GM23338 (cell line): ENCODE measurements at places on chromosomes 2 and 18.

DNA sequence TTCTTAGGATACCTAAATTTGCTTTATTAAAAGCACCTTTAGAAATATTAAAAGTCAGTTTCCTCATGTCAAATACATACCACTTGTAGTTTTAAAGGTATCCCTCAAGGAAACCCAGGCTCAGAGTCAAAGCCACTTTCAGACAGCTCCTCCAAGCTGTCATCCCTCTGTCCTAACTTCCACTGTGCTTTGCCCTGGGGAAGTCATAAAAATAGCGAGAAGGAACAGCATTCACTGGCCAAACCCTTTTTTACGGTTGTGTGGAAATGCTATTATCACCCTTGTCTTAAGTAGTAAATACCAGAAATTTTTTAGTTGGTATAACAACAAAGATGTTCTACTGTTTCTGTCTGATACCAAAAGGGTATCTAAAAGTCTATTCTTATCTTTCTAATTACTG lies 680.5 kb downstream of the ZEB2 start:
- no peak for DNase-seq

DNA sequence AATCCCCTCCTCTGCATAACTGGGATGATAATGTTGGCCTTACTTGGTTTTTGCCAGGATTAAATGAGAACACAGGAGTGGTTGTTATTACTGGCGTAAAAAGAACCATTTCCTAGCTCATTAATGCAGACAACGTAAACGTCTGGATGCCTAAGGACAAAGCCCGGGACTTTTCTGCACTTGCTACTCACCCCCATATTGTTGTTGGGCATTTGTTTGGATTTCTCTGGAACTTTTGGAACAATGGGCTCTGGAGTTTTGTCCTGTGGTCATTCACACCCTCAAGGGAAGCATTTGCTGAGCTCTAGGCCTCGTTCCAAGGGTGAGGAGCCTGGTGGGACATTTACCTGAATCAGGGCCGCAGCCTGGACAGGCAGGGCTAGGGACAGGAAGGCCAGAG lies 76.0 kb downstream of the HS1BP3 start:
- DNase-seq: no peak

GRCh38 chr2:161586517-161587167 lies 37.6 kb upstream of the SLC4A10 start:
- DNase-seq: peak; percentile 63

GRCh38 chr2:28687640-28688385 lies 63.8 kb upstream of the PPP1CB start:
- no peak for DNase-seq

DNA sequence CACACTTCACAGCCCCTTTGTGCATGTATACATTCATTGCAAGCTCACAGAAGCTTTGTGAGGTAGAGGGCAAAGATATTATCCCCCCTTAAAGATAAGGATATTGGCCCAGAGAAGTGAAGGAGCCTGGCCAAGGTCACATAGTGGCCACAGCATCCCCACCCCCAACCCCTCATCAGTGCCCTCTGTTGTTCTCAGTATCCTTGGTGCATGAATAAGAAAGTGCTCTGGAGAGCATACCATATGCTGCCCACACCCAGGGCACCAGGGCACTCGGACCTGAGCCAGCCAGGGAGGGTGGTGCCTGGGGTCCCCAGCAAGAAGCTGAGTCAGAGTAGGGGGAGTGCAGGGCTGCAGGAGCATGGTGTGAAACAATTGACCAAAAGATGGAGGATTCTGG lies 3.3 kb downstream of the DYSF start:
- DNase-seq: peak; percentile 46

GRCh38 chr2:88530081-88530480 lies 77.6 kb upstream of the FOXI3 start:
- no peak for DNase-seq

GRCh38 chr2:233051241-233052149 lies 8.6 kb upstream of the INPP5D start:
- peak; percentile 87 for DNase-seq

DNA sequence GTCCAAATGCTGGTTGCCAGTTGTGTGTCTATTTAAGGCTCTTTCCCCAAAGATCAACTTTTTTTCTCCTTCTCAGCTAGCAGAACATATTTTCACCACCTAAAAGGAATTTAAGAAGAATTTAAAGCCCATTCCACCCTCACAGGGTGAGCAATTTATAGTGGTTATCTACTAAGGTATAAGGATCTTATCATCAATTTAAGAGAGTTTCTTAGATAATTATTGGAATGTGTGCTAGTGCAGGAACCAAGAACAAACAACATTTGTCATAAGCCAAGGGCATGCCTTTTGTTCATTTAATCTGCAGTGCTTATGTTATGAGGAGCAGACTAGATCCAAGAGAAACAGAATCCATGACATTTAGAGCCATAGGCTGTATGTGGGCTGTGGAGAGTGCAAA lies 37.2 kb downstream of the NLRC4 start:
- DNase-seq: no peak

DNA sequence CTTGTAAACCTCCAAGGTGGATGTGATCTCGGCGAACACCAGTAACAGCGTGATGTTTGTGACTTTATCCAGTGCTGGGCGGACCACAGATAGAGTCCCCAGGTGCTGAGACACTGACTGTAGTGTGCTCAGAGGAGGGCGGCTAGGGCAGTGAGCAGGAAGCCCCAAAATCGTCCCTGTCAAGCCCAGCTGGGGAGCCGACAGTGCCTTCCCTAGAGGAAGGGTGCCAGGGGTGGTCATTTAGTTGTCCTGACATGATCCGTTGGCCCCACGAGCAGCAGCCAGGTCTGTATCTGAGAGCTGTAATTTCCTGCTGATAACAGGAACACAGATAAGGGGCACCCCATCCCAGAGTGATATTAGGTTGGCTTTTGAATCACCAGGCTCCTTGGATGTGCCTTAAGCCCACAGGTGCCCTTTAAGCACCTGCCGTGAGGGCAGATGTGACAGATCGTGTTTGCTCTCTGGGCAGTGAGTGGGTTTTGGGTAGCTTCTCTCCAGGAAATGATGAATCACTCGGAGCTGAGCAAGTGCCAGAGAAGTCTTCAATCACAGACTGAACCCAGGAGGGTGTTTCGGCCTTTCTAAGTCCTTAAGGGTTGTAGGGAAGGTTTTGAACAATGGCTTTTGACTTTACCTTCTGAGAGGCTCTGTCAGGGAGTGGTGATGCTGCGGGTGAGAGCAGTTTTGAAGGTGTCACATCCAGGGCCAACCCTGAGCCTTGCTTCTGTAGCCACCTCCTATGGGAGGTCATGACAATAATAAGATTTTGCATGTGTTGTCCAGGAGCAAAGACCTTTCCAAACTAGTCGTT lies 7.7 kb downstream of the LPIN1 start:
- no peak for DNase-seq

- DNase-seq: no peak
Measured at GRCh38 chr2:1203772-1204171, 209.5 kb upstream of the TPO start.

DNA sequence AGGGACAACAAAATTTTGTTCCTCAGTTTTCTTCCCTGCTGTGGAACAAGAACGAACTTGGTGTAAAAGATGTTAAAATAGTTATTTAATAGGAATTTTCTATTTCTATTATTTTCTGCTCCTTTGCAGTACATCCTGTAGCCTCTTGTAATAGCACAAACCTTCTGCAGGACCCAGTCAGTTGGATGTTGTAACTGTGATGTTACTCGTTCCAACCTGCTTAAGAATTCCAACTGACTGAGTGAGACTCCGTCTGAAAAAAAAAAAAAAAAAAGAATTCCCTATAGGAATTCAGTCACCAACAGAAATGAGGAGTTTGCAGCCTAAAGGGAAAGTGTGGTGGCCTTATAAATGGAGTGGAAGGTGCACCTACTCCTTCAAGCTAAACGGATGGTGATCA lies 46.4 kb upstream of the CDH20 start:
- no peak for DNase-seq

DNA sequence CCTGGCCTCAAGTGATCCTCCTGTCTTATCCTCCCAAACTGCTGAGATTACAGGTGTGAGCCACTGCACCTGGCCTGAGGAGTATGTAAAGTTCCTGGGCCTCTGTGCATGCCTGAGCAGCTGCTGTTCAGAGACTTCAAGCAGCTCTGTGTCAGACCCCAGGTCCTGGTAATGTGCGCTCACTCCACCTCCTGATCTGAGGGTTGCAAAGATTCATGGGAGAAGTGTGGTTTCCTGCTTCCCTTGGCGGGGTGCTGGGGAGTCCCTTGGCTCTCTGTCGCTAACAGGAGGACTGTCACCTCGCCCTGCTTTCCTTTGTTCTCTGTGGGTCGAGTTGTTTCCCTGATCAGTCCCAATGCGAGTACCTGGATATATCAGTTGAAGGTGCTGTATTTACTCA lies 8.6 kb upstream of the IL36A start:
- peak; percentile 0 for DNase-seq

- peak; percentile 40 for DNase-seq
Measured at GRCh38 chr2:36561237-36561944, 36.6 kb downstream of the FEZ2 start.

GRCh38 chr18:68263481-68263880 lies 451.4 kb downstream of the TMX3 start:
- DNase-seq: no peak

DNA sequence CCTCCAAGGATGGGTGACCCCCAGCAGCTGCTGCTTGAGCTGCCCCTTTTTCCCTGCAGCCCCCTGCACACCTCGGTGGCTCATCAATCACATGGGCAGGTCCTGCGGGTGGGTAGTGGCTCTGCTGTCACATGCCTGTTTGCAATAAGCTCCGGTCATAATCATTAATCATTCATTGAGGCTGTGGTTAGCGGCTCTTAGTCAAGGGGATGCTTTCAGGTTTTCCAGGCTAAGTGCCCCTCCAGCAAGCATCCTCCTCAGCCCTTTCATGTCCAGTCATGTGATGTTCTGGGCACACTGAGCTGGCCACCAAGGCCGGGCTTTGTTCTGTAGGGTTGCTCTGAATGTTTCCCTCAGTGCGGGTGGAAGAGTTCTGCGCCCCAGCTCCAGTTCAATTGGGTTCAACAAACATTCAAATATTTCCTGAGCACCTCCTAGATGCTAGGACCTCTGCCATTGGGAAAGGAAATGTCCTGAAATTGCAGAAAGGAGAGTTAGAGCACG lies 96.4 kb upstream of the LDAH start:
- DNase-seq: no peak

DNA sequence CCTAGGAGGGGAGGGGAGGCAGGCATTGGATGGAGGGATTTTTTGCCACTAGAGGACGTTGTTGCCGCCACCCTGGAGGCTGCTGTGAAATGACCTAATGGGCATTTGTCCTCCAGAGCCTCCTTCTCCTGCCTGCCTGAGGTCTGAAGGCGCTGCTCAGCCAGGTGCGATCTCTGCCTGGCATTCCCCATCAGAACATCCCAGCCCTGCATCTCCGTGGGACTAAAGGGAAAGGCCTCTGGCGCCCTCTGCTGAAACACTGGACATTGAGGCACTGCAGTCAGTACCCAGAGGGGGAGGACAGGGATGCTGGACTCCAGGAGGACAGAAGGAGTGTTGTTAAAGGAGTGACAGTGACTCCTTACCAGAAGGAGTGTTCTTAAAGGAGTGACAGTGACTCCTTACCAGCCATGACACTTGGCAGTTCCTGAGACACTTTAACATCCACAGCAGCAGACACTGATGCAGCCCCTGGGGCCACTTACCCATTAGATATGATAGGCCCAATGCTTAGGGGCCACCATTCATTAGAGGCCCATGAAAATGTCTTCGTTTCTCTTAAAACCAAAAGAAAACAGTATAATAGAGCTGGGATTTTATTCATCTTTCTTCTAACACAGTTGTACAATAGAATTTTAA lies 17.0 kb downstream of the THNSL2 start:
- peak; percentile 96 for DNase-seq

DNA sequence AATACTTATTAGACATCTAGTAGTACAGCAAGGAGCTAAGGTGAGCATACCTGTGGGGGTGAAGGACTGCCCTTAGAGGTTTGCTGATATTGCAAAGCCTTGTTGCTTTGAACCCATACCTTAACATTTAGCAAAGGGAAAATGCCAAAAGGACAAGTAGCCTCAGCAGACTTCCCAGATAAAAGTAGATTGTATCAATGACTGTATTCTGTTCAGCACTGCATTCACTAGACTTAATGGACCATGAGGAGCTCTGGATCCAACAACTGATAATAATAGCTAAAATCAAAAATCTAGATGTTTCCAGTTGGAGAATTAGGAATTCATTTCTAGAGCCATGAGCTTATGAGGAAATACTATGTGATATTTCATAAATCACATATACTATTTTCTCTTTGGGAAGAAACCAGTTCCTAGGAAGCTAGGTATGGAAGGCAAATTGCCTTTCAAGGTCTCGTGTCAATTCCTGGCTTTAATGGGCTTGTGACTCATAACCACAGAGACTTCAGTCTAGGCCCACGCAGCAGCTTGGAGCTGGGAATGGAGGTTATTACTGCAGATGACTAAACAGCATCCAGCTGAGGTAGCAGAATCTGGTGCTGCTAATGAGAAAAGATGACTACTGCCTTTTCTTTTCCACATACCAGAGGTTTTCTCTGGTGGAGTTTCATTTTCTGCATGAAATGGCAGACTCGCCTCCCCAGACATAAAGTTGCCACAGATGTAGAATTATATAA lies 191.2 kb upstream of the NABP1 start:
- no peak for DNase-seq

DNA sequence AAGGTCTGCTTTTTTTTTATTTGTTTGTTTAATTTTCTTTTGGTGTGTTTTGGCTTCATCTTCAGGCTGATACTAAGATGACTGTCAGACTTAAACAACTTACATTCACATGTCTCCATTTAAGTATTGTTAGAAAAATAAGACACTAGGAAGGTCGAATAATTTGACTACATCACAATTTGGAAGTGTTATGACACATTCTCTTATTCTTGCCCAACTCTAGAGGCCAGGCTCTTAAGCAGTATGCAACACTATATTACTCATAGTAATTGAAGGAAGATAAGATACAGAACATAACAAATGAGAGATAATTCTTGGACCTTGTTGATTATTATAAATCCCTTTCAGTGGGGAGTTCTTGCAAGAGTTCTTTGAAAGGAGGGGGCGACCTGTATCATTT lies 295.3 kb upstream of the COL3A1 start:
- no peak for DNase-seq

GRCh38 chr2:206020171-206020570 lies 65.8 kb downstream of the INO80D start:
- DNase-seq: no peak

DNA sequence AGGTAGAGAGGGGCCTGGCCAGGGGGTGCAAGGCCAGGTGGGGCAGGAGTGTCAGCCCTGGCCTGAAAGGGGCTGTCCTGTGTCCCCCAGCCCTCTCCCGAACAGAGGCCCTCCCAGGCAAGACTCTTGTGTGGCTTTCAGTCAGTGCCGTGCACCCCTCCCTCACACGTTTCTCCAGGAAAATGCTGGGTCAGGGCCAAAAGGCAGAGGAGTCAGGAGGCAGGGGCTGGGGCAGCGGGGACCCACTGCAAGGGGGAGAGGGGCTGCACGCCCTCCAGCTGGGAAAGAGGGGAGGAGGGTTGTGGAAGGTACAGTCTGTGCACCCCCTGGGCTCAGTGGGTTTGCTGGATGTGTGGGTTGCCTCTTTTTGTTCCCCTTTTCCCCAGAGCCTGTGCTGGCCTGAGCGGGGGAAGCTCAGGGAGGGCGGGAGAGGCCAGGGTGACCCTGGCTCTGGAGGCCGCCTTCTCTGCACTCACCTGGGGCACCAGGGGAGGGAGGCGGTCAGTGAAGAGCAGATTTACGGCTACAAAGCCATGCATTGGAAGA lies 4.1 kb downstream of the KCNF1 start:
- DNase-seq: no peak
